ENCODE measurements at places on chromosomes 11 and 22.

DNA sequence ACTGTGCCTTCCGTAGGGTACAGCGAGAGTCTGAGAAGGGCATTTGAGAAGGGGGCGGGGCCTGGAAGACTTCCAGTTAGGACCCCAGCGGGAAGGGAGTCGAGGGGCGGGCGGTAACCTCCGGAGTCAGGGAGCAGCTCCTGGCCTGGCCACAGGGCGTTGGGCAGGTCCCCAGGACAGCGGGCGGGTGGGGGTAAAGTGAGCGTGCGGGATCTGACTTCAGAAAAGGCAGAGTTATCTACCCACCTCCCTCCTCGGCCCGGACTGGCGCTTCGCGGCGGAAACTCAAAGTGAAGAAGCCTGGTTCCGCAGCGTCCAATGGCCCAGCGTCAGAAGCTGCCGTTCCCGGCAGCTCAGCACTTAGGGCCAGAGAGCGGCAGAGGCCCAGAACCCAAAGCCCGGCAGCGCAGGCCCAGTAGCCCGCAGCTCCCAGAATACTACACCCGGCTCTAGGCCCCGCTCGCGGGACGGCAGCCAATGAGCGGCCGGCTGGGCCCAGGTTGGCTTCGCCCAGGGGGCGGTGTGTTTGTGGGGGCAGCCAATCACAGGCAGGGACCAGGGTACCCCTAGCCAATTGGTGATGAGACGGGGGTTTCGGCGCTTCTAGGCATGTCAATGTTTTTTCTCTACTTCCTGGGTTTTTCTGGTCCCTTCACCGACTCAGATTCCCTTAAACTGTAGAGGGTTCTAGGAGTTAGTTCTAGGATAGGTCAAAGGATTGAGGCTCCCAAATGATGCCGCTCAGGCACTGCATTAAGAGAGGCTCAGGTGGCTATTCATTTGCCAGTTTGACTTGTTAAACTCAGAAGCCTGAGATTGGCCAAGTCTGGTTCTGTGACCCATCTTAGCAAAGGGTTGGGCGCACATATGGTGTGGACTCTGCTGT, at the start of gene TRIM68:
Gene TRIM68, minus strand, starts transcription at position 451 of the 886 bp plus-strand sequence. CDS start 2,727 bp downstream, outside the sequence.
- DNase-seq: peak; percentile 93

GRCh38 chr11:93846411-93846810, 4.0 kb downstream of the VSTM5 start:
- DNase-seq: no peak

DNA sequence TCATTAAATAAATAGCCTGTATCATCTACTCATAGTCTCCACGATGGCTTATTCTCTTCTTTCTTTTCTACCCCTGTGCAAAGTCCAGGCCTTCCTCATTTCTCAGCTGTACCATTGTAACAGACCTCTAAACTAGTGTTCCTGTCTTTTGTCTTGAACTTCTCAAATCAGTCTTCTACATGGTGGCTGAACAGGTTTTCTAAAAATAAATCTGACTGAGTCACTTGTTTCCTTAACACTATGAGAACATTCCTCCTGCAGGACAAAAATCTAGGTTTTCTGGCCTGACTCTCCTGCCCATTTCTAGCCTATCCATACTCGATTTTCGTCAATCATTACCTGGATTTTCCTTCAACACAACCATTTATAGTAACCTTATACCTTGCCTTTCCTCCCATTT, 1080.8 kb upstream of the TENM4 start:
- DNase-seq: no peak

- no peak for DNase-seq
Observed at GRCh38 chr22:44368611-44369292, 56.0 kb upstream of the SHISAL1 start.

DNA sequence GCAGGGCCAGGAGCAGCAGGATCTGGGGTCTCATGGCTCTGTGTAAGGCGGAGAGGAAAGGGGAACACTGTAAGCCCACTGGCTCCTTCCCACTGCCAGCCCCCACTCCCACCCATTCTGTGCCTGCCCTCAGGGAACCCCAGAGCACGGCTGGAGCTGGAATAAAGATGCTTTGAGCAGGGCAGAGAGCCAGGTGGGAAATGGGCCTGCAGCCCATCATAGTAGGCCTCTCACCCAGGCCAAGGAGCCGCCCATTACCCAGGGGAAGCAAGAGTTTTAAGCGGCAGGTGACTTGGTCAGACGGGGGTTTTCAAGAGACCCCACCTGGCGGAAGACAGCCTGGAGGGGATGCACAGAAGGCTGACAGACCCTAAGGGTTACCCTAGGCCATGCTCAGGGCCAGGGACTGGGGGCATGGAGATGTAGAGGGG, 4.6 kb downstream of the LRRC32 start:
- no peak for DNase-seq

DNA sequence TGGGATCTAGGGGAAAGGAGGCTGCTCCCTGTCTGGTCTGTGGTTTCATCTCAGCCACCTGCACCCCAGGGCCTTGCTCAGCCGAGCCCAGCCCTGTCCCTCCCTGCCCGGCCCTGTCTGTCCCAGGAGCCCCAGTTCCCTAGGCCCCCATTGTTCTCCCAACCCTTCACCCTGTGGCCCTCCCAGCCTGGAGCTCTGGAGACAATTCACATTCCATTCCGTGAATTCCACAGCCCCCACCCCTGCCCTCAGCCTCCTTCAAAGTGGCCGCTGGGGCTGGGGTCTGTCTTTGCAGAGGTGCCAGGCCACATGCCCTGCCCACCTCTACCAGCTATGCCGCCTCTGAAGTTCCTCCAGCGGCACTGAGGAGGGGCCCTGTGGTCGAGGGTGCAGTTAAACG, 77.9 kb upstream of the WNT11 start:
- no peak for DNase-seq

GRCh38 chr22:29203488-29204454, 1.9 kb upstream of the EMID1 start:
- DNase-seq: peak; percentile 31

GRCh38 chr11:355581-356458, 13.5 kb upstream of the B4GALNT4 start:
- peak; percentile 63 for DNase-seq

DNA sequence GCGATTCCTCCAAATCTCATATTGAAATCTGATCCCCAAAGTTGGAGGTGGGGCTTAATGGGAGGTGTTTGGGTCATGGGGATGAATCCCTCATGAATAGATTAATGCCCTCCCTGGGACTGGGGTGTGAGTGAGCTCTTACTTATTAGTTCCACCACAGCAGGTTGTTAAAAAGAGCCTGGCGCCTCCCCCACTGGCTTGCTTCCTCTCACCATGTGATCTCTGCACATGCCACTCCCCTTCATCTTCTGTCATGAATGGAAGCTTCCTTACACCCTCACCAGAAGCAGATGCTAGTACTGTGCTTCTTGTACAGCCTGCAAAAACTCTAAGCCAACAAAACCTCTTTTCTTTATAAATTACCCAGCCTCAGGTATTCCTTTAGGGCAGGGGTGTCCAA, 8.8 kb downstream of the RRAS2 start:
- no peak for DNase-seq

Measured in MV-4-11 (cell line).